ENCODE measurements at places on chromosomes 5 and 9.

GRCh38 chr9:27743490-27743889, 170.2 kb upstream of the C9orf72 start:
- H3K4me3 ChIP-seq = no peak overlapping the region
- DNase-seq = no peak
- H3K4me1 ChIP-seq = no peaks in the 10 kb centered on the region
- peaks cover 12% of the 10 kb centered on the region for H3K27me3 ChIP-seq
- H3K27ac ChIP-seq = no peak overlapping the region

GRCh38 chr5:157603333-157604190, 28.0 kb upstream of the ADAM19 start:
- H3K4me3 ChIP-seq = peak overlapping the region; percentile 41
- H3K27ac ChIP-seq = peak overlapping the region; percentile 83

DNA sequence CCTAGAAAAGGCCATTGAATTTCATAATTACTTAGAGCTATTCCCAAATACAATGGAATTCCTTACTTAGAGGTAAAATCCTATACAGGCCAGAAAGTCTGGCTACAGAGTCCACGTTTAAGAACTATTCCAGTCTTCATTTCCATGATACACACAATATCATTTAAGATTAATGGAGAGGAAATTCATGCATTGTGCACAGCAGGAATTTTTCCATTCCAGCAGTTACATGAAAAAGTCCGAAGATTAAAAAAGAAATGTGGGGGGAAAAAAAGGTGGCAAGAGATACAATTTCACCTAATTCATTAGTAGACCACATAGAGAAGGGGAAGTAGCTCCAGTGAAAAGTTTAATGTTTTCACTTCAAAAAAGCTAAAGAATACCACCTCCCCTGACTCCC, 63.1 kb downstream of the CHD1 start:
- H3K4me3 ChIP-seq = no peak overlapping the region
- no peak overlapping the region for H3K27ac ChIP-seq
- peaks cover 2% of the 10 kb centered on the region for H3K4me1 ChIP-seq
- DNase-seq = no peak
- peaks cover 59% of the 10 kb centered on the region for H3K36me3 ChIP-seq

DNA sequence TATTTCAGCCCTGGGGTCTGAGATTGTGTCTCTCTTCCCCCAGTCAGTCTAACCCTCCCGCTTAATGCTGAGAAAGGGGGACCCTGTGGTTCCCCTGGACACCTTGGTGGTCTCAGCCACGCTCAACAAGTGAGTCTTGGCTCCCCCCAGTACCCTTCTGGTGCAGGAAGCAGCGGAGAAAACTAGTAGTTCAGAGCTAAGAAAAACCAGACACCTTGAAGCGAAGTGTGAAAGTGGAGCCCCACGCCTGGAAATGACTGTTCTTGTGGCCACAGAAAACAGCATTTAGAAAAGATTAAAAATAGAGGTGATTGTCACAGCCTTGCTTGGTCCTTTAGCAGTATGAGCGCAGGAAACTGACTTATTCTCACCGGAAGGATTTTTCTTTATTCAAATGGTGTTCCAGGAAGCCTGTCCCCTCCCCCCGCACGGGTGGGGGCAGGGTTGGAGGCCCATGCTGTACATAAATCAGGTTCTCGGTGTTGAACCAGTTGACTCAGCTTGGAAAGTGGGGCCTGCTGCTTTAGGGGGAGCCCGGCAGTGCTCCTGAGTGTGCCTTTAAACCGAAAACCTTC, 8.1 kb downstream of the ARPC5L start:
- peaks cover 57% of the 10 kb centered on the region for H3K4me1 ChIP-seq
- H3K4me3 ChIP-seq = peak overlapping the region; percentile 90
- H3K36me3 ChIP-seq = peaks cover 39% of the 10 kb centered on the region
- H3K27me3 ChIP-seq = no peaks in the 10 kb centered on the region
- DNase-seq = peak; percentile 79

DNA sequence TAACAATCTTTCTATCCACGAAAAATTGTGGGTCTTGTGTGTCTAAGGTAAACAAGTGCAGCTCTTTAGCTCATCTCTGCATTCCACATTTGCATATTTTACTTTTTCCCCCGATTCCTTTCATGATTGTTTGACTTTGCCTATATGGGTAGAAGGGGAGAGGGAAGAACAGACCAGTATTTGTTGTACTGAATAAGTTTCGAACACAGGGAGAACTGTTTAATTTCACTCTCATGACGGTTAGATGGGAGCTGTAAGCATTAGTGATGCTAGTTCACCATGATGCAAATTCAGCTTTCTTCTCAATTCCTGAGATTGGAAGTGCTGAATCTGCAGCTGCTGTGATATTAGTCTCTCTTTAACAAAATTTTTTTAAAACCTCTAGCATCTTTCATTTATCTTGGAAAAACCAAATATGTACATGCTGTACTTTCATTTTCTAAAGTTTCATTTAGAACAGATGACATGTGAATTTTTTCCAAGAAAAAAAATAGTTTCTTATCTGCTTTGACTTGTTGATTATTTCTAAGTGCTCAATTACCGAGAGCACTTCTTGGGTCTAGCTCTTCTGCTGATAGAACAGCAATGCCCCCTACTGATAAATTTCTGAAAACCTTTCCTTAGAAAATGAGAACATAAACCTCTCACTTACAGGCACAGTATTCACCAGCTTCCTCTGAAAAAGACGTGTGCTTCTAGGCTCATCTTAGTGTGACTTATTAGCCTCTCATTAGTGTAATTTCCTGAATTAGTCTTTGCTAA, 149.5 kb downstream of the BAAT start:
- no peak overlapping the region for H3K27ac ChIP-seq
- H3K4me3 ChIP-seq = no peak overlapping the region
- H3K36me3 ChIP-seq = no peaks in the 10 kb centered on the region
- H3K4me1 ChIP-seq = no peaks in the 10 kb centered on the region
- no peaks in the 10 kb centered on the region for H3K27me3 ChIP-seq

GRCh38 chr5:94674490-94675382, 56.3 kb downstream of the SLF1 start:
- H3K4me3 ChIP-seq = no peak overlapping the region
- no peaks in the 10 kb centered on the region for H3K27me3 ChIP-seq
- peaks cover 1% of the 10 kb centered on the region for H3K4me1 ChIP-seq
- peaks cover 17% of the 10 kb centered on the region for H3K36me3 ChIP-seq

GRCh38 chr5:119031011-119031886, 39.6 kb upstream of the DMXL1 start:
- peaks cover 2% of the 10 kb centered on the region for H3K36me3 ChIP-seq
- no peak overlapping the region for H3K4me3 ChIP-seq
- H3K27ac ChIP-seq = peak overlapping the region; percentile 78
- H3K4me1 ChIP-seq = peaks cover 26% of the 10 kb centered on the region
- peak; percentile 8 for DNase-seq

GRCh38 chr5:172487671-172488070, 33.3 kb upstream of the SH3PXD2B start:
- no peaks in the 10 kb centered on the region for H3K4me1 ChIP-seq
- H3K27me3 ChIP-seq = no peaks in the 10 kb centered on the region
- H3K4me3 ChIP-seq = no peak overlapping the region

- no peaks in the 10 kb centered on the region for H3K36me3 ChIP-seq
- no peak for DNase-seq
- H3K27me3 ChIP-seq = no peaks in the 10 kb centered on the region
- no peak overlapping the region for H3K4me3 ChIP-seq
- H3K4me1 ChIP-seq = no peaks in the 10 kb centered on the region
Measured at GRCh38 chr9:18467696-18468095, 6.3 kb upstream of the ADAMTSL1 start.

DNA sequence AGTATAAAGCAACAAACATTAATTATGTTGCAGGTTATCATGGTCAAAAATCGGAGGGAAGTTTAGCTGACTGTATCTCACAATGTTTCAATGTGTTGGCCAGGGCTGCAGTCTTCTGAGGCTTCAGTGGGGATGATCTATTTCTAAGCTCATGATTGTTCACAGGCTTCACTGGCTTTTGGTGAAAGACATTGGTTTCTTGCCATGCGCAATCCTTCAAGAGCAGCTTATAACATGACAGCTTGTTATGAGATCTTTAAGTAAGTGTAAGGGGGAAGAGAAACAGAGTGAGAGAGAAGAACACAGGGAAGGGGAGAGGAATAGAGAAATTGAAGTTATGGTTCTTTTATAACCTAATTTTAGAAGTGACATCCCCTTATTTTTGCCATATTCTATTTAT, 385.9 kb upstream of the CHD1 start:
- H3K36me3 ChIP-seq = no peaks in the 10 kb centered on the region
- DNase-seq = no peak
- H3K4me3 ChIP-seq = no peak overlapping the region
- no peaks in the 10 kb centered on the region for H3K4me1 ChIP-seq
- H3K27me3 ChIP-seq = no peaks in the 10 kb centered on the region

DNA sequence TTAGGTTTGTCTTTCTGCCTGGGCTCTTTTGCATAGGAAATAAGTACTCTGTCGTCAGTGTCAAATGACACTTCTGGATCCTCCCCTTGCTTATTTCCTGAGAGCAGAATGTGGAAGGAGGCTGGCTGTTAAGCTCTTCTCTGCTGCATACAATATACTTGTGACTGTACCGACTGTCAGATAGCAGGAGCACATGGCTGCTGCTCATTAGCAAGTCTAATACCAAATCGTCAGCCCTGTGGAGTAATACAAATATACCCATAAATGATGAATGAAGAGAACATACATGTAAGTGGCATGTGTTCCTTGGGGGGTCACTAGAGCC, at the start of gene GPR151:
Gene GPR151 (minus strand): TSS at position 40 of the 325 bp plus-strand sequence. CDS start 77 bp downstream, outside the sequence.
- no peaks in the 10 kb centered on the region for H3K4me1 ChIP-seq
- no peak for DNase-seq
- peaks cover 4% of the 10 kb centered on the region for H3K36me3 ChIP-seq
- H3K27ac ChIP-seq = no peak within 1 kb of the TSS
- H3K27me3 ChIP-seq = no peaks in the 10 kb centered on the region
- no peak within 1 kb of the TSS for H3K4me3 ChIP-seq

DNA sequence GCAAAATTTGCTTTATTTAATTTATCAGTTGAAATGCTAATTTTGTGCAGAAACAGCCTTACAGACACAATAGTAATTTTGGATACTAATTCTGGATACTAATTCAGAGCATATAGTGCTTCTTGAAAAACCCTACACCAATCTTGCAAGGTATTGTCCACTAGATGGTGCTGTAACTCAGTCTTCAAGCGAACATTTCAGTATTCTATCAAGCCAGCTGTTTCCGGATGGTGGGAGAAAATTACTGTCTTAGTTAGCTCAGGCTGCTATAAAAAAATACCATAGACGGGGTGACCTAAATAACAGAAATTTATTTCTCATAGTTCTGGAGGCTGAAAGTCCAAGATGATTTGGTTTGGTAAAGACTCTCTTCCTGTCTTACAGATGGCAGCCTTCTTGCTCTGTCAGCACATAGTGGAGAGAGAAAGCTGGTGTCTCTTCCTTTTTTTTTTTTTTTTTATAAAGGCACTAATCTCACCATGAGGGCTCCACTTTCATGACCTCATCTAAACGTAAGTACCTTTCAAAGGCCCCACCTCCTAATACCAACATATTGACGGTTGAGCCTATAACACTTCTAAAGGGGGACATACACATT, 1306.5 kb upstream of the CDH9 start:
- H3K4me1 ChIP-seq = no peaks in the 10 kb centered on the region
- no peaks in the 10 kb centered on the region for H3K27me3 ChIP-seq
- no peak for DNase-seq
- H3K27ac ChIP-seq = no peak overlapping the region
- H3K4me3 ChIP-seq = no peak overlapping the region

DNA sequence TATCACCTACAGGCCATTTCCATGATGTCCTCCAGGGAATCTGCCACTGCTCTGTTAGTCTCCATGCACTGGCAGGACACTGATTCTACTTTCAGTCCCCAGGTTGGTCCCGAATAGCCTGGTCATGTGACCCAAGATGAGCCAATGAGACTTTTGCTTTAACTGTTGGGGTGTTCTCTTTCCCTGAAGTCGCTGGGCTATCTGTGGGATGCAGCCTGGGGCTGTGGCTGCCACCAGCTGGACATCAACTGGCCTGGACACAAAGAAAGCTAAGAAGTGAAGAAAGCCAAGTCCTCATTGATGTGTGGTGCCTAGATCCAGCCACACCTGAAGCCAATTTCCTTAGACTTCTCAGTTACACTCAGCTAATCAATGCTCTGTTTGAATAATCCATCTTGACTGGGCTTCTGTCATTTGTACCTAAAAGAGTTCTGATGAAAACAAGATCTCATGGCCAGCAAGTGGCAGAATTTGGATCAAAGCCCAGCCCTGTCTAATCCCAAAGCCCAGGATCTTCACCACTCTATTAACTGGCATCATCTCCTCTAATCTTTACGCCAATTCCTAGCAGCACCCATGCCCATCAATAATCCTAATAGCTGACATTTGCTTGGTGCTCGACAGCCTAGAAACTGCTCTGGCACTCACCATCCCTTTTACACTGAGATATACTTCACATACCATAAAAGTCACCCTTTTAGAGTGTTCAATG, 37.0 kb downstream of the SH3PXD2B start:
- peaks cover 27% of the 10 kb centered on the region for H3K4me1 ChIP-seq
- DNase-seq = no peak
- no peak overlapping the region for H3K4me3 ChIP-seq
- peaks cover 2% of the 10 kb centered on the region for H3K27me3 ChIP-seq
- H3K36me3 ChIP-seq = no peaks in the 10 kb centered on the region
- H3K27ac ChIP-seq = no peak overlapping the region

- no peak overlapping the region for H3K27ac ChIP-seq
- H3K4me1 ChIP-seq = no peaks in the 10 kb centered on the region
Measured at GRCh38 chr5:52638732-52639131, 149.0 kb upstream of the ITGA1 start.

DNA sequence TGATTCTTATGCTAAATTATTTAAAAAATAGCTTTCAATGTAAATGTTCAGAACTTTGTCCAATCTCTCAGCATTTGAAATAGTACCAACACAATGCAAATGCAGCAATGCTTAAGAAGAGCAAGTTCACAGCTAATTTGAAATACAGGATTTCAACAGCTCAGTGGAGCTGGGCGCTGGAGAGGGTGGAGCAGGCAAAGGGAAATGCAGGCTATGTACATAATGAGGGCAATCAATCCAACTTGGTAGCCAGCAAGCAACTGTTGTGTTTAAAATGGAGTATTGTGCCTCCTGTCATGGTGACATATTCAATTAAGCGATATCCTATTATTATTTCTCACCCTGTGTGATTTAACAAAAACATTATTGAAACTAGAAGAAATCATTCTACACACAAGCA, 568.8 kb downstream of the PSAT1 start:
- no peak for DNase-seq
- no peak overlapping the region for H3K4me3 ChIP-seq
- no peaks in the 10 kb centered on the region for H3K4me1 ChIP-seq
- H3K27me3 ChIP-seq = no peaks in the 10 kb centered on the region
- no peaks in the 10 kb centered on the region for H3K36me3 ChIP-seq

GRCh38 chr5:116989995-116990394, 415.4 kb upstream of the SEMA6A start:
- H3K4me3 ChIP-seq = no peak overlapping the region
- DNase-seq = no peak
- H3K27me3 ChIP-seq = no peaks in the 10 kb centered on the region
- H3K27ac ChIP-seq = no peak overlapping the region
- H3K4me1 ChIP-seq = no peaks in the 10 kb centered on the region

DNA sequence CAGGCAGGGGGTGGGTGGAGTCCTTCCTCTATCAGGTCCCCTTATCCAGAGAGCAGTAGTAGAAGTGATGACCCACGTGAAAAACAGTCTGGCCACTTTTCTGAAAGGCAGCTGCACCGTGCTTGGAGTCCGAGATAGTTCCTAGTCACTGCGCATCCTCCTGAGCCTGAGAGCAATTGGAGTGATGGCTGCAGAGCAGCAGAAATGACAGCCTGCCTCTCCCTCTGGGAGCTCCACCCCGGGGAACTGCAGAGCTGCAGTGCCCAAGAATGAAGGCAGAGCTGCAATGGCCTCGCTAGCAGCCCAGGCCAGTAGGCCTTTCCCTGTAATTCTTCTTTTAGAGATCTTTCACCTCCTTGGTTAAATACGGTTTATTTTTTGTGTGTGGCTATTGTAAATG, 82.6 kb downstream of the CETN3 start:
- no peaks in the 10 kb centered on the region for H3K4me1 ChIP-seq
- H3K4me3 ChIP-seq = no peak overlapping the region
- H3K27me3 ChIP-seq = peaks cover 2% of the 10 kb centered on the region
- no peak overlapping the region for H3K27ac ChIP-seq

GRCh38 chr5:58759745-58760144, 176.9 kb downstream of the RAB3C start:
- peaks cover 3% of the 10 kb centered on the region for H3K27me3 ChIP-seq
- peaks cover 21% of the 10 kb centered on the region for H3K4me1 ChIP-seq
